Right ventricle myocardium inferior (tissue), 1 donor: ENCODE measurements at places on chromosomes 5 and 9. TPM values are rescaled to one million over a fixed set of nuclear protein-coding genes. Genes with fewer than 3 reads are reported as not detected.

DNA sequence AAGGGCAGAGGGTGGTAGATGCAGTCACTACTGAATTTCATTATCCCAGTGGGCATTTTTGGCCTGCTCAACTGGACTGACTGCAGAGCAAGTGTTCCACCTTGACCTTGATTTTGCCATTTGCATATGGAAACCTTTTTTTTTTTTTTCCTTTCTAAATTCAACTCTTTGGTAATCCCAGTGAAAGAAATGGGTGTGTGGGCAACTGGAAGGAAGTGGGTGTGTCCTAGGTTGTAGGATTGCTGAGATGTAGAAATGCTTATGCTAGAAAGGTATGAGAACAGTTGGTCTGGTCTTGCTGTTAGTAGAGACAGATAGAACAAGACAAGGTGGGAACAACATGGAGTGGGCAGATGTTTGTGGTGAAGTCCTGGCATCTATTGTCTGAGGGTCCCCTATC lies 7.8 kb upstream of the IL12B start:
- DNase-seq, result no peak

DNA sequence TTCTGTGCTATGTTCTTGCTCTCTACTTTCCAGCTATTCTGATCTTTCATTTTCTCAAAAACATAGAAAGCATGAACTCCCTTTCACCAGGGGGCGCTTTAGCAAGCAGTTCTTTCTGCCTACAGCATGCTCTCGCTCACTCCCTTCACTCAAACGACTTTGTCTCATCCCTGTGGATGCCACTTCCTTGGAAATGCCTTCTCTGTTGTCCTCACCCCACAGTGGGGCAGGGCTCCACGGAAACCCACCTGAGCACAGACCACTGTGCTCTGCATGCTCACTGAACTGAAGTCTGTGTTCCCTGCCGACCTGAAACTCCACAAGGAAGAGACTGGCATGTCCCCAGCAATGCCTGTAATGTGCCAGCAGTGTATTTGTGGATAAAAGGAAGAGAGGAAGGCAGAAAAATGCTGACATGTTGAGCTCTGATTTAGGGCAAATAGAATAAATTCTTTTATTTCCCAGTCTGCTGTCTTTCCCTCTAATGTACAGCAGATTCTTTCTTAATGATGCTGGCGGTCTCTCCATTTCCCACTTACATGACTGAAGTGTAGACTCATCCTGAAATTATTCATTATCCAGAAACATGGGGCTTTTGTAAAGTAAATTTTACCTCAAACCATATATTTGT lies 4.9 kb upstream of the ROR2 start:
- no peak for DNase-seq

- DNase-seq, result no peak
These were observed 190.3 kb downstream of the TLE1 start for GRCh38 chr9:81499021-81499454.

- DNase-seq, result peak; percentile 74
These were observed 7.1 kb downstream of the SPRY4 start for GRCh38 chr5:142317753-142318152.

DNA sequence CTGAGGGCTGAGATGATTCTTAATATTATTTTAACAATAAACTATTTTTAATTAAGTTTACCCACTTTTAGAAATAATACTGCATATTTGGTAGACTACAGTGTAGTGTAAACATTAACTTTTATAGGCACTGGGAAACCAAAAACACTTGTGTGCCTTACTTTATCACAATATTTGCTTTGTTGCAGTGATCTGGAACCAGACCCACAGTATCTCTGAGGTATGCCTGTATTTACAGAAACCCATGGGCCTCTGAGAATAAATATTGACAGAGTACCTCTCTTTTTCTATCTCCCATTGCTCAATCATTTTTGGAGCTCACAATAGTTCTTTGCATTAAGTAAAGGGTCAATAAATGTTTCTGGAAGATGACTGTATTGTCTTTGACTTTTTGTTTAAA lies 73.3 kb downstream of the SLCO4C1 start:
- no peak for DNase-seq

- no peak for DNase-seq
These were observed 45.0 kb upstream of the SLC28A3 start for GRCh38 chr9:84385386-84386040.

DNA sequence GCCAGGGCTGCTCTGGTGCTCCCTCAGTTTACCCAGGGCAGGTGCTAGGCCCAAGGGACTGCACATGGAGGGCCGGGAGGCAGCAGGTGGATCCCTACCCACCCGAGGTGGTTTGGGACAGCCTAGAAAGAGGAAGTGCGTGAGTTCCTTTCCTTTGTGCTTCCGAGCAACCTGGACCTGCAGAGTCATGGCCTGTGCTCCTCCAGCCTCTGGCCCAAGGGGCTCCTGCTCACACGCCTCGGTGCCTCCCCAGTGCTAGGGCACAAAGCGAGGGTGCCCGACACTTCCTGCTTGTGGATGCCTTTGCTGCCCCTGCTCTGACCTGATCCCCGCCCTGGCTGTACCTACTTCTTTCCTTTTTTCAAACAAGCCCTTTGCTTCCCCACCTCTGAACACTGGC lies 79.3 kb downstream of the RXRA start:
- DNase-seq, result peak; percentile 87

DNA sequence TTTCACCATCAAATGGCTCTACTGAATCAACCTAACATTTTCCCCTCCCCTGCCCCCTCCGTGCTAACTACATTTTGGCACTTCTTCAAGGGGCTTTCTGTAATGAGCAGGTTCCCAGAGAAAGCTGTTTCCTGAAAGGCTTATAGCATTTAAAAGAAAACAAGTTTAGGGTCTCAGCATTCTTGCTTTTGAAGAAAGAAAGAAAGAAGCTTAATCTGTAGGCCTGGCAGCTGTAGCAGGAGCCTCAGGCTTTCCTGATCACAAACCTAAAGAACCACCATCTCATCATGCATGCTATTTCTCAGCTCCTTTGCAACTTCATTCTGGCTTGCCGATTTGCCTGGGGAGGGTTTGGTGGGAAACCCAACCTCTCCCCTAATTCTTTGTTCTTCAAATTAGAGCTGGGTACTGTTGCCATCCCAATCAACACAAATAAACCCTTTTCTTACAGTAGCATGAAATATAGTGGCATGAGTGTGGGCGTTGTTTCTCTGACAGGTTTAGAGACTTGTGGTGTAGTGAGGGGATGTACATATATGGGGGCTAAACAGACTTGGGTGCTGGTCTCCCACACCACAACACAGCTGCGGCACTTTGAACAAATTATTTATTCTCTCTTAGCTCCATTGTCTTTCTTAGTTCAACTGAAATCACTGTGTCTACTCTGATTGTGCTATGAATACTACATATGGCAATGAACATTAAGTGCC lies 160.5 kb upstream of the TNC start:
- DNase-seq, result no peak

GRCh38 chr5:62268234-62268633 lies 37.8 kb upstream of the KIF2A start:
- DNase-seq, result no peak

GRCh38 chr9:15444141-15444540 lies 21.5 kb downstream of the SNAPC3 start:
- DNase-seq, result no peak

- DNase-seq, result no peak
These were observed 75.0 kb downstream of the TTC39B start for GRCh38 chr9:15231788-15232635.

DNA sequence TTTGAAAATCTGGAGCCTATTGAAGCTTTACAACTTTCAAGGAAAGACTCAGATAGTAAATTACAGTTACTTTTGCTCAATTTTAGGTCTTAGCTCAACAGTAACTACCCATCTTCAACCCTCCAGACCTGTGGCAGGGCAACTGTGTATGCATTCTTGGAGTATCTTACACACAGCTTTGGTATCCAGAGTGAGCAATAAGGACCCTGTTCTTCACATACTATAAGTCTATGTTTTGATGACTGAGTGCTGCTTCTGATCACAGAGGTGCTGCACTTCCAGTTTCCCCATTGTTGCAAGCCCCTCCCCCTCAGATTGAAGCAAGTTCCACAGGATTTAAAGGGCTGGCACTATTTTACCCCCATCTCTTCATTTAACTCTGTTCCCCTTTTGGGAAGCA lies 737.4 kb upstream of the GRAMD2B start:
- no peak for DNase-seq

DNA sequence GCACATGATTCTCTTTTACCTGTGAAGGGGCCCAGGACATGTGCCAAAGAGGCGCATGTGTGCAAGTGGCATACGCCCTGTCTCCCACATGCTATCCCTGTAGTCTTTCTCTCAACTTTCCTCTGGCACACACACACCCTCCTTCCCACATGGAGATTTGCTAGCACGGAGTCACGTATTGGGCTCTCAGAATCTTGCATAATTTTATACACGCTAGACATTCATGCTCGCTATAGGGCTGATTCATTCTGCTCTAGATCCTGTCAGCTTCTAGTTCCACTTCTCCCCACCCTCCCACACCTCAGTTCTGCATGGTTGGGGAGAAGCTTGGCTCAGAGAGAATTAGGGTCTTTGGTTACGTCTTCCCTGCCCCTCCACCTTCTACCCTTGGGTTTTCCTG lies 72.8 kb downstream of the CD180 start:
- DNase-seq, result no peak

DNA sequence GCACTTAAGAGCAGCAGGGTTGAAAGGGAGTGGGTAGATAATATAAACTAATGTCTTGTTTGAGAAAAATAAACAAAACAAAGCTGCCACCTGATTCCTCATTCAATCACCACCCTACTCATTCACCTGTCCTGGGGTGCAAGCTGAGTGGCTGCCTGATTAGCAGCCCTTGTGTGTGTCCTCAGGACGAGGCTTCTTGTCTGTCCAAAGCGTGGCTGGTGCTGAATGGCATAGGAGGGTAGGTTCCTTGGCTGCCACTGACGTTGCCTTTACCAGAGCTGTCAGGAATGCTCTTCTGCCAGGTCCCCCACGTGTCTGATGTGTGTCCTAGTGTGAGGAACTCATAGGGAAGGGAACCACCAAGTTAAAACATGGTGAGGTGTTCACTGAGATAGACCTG lies 146.6 kb upstream of the SLC24A2 start:
- DNase-seq, result no peak

- DNase-seq, result no peak
These were observed 593.4 kb upstream of the RGMB start for GRCh38 chr5:98179791-98180755.

The GFRA3 gene
- total RNA-seq, result 1.4 TPM

DNA sequence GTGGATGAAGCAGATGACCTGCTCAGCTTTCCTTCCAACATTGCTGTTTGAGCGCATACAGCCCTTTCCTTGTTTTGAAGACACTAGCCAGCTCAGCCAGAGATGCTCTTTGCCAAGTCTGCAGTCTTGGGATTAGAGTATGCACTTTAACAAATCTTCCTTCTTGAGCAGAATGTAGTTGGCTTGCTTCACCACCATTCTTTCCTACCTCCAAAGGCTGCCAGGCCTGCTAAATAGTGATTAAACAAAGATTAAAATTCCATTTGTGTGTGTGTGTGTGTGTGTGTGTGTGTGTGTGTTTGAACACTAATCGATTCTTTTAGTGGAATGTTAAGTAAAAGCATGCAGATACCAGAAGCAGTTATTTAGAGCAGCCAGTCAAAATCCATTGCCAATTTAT lies 97.6 kb downstream of the GALNT10 start:
- DNase-seq, result no peak

- no peak for DNase-seq
These were observed 402.4 kb downstream of the AGTPBP1 start for GRCh38 chr9:85339338-85339737.

- no peak for DNase-seq
These were observed 337.3 kb upstream of the RFX3 start for GRCh38 chr9:3863111-3863528.

The ZFYVE16 gene
- total RNA-seq, result 32.8 TPM

GRCh38 chr5:43854697-43855292 lies 251.8 kb downstream of the NNT start:
- DNase-seq, result no peak

- DNase-seq, result no peak
These were observed 2.5 kb upstream of the RGMB start for GRCh38 chr5:98770911-98771322.

DNA sequence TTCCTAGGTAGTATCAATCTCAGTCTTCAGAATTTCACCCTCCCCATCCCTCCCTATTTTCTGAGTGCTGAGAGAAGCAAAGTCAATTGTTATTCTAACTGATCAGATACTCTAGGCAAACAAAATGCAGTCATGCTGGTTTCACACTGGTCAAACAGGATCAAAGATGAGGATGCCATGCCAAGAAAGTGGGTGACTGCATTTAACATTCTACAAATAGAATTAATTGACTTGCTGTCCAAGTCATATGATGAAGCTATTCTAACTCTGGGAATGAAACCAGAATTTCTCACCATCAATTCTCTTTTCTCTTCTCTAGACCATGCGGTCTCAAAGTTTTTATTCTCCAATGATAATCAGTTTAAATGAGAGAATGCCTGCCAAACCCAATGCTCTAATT lies 112.5 kb downstream of the CTNND2 start:
- no peak for DNase-seq

DNA sequence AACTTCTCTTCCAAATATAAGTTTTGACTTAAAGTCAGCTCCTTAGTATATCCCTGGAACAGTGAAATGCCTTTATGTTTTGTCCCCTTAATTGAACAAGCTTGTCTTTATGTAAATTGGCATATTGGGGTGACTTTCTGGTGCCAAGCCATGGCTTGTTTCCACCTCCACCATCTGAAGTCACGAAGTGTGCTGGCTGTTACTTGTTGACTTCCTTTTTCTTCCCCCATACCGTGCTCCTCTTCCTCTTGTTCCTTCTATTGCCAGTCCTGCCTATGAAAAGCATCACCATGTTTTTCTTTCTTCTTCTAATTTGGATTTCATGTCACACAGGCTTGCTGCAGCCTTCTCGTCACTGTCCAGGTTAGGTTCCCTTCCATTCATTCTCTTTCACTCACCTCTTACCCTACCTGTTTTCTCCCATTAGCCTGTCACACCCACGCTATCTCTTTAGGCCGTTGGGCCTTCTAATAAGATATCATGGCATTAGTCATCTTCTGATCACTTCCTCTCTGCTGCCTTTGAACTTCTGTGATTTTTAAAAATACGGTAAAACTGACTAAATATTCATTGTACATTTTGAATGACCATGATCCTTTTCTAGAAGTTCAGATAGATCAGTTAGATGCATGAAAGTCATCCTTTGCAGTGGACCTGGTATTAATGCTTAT lies 48.1 kb downstream of the IQGAP2 start:
- DNase-seq, result no peak

- DNase-seq, result no peak
These were observed 145.1 kb upstream of the PANK3 start for GRCh38 chr5:168724227-168724626.

DNA sequence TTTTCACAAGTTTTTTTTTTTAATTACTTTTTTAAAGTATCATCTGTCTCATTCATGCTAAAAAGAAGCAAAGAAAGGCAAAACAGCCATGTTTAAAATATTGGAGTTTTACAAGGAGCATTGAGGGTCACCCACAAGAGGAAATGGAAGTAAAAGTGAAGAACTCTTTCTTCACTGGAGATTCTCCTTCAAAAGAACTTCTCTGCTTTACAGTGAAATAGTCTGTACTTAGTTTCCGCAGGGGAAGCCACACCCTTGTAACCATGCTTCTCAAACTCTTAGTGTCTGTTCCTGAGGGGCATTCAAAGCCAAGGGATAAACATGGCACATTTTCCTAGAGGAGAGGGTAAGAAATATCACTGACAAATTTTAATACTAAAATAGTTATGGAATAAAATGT lies 8.6 kb downstream of the C9orf72 start:
- DNase-seq, result no peak

GRCh38 chr5:53892224-53892623 lies 331.8 kb downstream of the NDUFS4 start:
- DNase-seq, result no peak
